ENCODE measurements at places on chromosomes 11 and 22.

DNA sequence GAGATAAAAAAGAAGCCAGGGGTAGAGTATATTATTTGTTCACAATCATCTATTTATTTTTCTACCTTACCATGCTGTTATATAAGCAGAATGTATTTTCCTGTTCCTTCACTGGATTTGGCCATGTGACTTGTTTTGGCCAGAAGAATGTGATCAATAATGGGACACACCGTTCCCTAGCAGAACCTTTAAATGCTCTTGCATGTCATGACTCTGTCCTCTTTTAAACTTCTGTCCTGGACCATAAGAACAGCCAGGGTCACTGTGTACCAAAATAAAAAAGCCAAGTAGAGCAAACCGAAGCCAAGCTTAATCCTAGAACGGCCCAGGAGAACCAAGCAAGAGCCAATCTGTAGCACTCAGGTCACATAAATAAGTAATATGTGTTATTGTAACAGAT, 1682.4 kb downstream of the LRRC4C start:
- no peak for ATAC-seq

GRCh38 chr11:120455487-120455886, 56.1 kb upstream of the GRIK4 start:
- ATAC-seq: no peak

DNA sequence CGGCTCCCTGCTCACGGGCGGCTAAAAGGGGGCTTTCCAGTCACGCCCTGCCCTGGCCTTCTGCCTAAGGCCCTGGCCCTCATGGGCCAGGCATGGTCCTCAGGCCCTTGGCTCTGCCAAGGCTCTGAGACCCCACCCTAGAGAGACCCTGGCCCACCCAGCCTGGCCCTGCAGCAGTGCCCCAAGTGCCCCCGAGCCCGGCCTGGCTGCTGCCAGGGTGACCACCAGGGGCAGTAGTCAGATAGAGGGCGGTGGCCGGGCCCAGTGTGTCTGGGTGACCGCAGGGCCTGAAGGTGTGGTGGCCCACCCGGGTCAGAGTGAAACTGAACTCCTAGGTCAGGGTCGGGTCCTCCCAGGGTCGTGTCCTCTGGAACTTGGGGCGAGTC, 29.4 kb upstream of the CCDC188 start:
- ATAC-seq: no peak

DNA sequence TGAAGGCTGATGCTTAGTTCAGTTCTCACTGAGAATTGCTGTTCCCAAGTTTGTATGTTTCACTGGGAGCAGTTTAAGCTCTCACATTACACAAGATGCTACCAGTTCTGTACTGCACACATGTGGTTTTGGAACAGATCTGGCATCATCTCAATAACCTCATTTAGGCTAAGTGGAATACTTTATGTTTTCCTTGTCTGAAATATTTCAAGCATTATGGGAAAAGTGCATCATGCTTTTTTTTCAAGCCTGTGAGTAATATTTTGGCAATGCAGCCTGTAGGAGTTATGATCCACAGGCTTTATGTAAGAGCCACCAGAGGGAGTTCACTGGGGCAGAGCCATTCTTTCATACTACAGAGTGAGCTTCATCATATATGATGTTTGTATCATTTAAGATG, 141.5 kb downstream of the OR4C45 start:
- ATAC-seq: no peak

- no peak for ATAC-seq
Observed at GRCh38 chr11:70146299-70146698, 56.8 kb upstream of the FADD start.

DNA sequence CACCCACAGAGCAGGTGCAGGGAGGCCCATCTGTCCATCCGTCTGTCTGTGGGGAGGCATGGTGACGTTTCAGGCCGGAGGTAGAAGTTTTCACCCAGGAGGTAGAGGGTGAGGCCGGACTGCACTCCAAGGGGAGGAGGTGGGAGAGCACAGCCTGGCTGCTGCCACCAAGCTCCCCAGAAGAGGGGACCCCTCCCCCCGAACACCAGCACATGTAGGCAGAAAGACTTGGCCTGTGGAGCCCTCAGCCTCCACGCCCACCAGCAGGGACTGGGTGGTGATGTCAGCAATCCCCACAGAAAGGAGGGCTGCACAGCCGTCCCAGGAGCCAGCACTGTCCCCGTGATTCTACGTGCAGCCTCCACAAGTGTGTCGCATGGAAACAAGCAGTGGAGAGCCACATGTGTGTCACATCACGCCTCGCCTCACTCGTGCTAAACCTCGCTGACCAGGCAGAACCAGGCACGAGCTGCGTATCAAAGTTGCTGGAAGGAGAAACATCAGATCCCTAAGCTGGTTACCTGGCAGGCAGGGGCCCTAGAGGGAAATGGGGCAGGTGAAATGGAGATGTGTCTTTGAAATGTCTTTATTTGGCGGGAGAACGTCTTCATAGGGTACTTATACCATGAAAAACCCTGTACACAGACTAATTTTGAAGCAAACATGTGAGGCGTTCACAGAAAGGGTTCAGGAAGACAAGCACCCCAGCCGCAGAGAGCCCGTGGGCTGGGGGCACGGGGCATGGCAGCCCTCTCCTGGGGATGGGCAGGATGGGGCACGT, 49.1 kb downstream of the CDKN1C start:
- ATAC-seq: no peak

- no peak for ATAC-seq
Observed at GRCh38 chr11:121308816-121309215, 16.2 kb downstream of the SC5D start.

- no peak for ATAC-seq
Observed at GRCh38 chr11:23948851-23949250, 548.0 kb upstream of the LUZP2 start.

- no peak for ATAC-seq
Observed at GRCh38 chr22:17110791-17111550, 10.2 kb downstream of the TMEM121B start.

DNA sequence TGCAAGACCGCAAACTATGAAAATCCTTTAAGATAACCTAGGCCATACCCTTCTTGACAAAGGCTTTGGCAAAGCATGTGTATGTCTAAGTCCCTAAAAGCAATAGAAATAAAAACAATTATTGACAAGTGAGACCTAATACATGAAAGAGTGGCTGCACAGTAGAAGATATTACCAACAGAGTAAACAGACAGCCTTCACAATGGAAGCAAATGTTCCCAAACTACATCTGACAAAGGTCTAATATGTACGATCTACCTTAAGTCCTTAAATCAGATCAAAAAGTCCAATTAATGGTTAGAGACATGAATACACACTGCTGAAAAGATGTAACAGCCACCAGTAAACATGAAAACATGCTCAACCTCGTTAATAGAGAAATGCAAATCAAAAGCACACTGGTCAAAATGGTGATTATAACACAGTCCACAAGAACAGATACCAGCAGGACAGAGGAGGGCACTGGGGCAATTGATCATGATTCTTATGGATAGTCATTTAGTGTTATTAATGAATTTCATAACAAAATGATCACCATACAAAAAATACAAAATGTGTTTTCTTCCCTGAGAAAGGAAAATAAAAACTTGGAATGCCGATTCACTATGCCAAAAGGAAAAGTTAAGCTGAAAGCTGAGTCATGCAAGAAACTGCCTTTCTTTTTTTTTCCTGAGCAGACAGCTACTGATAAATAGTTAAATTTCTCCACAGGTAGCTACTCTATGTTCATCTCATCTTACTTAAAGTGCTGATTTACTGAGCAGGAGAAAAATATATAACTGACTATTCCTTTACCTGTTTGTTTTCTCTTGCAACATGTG, 102.6 kb upstream of the VPREB1 start:
- no peak for ATAC-seq

DNA sequence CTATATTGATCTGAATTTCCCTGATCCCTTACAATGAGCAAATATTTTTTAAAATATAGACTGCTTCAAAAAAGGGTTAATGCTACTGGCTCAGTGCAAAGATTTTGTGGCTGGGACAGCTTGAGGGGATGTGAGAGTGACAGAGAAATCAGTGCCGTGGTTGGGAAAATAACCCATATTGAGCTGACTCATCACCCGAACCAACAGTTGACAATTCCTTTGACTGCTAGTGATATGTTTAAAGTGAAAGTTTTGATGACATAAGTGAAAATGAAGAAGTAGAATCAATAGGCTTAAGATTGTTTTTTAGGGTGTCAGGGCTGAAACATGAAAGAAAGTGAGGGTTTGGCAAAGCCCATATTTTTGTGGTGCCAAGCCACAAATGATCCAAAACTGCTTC, 257.1 kb upstream of the TENM4 start:
- no peak for ATAC-seq

DNA sequence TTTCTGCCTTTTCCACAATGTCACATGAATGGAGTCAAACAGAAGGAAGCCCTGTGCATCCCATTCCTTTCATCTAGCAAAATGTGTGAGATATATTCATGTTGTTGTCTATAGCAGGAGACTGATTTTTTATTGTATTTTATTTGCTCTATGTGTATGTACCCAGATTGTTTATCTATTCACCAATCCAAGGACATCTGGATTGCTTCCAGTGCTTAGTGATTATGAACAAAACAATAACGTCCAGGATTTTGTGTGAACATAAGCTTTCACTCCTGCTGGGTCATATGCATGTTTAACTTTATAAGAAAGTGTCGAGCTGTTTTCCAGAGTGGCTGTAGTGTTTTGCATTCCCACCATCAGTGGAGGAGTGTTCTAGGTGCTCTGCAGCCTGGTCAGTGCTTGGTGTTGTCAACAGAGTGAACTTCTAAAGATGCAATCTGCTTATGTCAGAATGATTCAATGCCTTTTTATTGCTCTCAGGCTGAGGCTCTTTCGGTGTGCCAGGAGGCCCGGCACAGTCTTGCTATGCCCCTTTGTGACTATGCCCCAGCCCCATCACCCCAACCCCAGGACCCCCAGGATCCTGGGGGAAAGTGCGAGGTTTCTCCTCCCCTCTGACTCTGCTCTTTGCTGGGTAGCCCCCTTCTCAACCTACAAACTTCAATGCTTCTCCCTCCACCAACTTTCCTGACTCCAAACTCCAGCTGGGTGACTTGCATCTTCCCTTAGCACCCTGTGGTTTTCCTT, 19.9 kb upstream of the SYT13 start:
- ATAC-seq: no peak

DNA sequence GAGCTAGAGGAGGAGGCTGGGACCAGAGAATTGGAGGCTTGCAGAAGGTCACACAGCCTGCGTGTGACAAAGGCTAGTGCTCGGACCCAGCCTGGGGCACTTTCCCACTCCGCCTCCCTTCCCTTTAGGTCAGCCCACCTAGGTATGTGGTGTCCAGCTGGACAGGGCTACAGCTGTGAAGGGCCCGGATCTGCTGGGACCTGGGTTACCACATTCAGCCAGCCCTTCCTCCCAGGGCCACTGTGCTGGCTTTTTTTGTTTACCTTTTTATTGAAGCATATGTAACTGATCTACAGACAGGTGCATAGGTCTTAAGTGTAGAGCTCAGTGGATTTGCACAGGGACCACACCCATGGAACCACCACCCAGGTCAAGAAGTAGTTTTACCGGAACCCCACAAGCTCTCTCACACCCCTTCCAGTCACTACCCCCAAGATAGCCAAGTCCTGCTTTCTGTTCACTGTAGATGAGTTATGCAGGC, 8.7 kb downstream of the CAPN5 start:
- ATAC-seq: no peak
